COLO829 (cell line): ENCODE measurements at places on chromosomes 12 and 14.

- DNase-seq, result no peak
Observed at GRCh38 chr12:93760275-93760875, 83.2 kb downstream of the CRADD start.

- no peak for DNase-seq
Observed at GRCh38 chr14:76019676-76020075, 34.1 kb downstream of the IFT43 start.

DNA sequence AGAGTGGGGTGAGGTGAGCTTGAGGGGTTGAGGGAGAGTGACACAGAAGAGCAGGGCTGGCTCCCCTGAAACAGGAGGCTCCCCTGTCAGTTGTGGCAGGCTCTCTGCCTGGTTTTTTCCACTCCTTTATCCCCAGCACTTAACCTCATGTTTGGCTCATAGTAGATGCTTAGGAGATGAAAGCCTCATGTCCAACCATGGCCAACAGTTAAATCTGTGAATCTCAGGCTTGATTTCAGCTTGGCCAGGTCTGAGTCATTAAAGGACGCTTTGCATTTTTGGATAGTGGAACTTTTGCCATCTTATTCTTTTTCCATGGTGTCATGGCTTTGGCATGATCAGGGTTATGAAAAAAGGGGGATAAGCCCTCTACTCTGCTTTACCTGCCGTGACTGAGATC lies 117.2 kb downstream of the CACNA1C start:
- DNase-seq, result no peak

- peak; percentile 65 for DNase-seq
Observed at GRCh38 chr14:35159742-35160409, 37.5 kb downstream of the PRORP start.

- DNase-seq, result peak; percentile 72
Observed at GRCh38 chr14:104794099-104794498, 1.4 kb downstream of the AKT1 start.

DNA sequence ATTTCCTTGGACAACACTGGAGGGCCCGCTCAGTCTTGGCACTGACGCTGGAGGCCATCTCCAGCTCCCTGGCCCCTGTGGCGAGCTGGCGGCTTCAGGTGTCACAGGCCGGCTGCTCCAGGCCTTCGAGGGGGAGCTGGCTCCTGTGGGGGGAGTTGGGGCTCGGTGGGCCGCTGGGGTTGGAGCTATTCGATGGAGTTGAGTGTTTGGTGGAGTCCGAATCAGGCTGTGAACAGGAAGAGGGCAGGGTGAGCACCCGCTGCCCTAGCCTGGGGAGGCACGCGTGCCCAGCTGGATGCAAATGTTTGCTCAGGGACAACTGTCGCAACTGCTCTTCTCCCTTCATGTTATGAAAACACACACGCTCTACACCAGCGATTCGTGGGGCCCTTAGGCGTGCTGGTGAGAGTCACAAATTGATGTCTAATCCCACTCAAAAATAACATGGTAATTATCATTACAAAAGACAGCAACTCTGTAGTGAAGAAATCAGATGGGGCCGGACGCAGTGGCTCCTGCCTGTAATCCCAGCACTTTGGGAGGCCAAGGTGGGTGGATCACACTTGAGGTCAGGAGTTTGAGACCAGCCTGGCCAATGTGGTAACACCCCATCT lies 11.3 kb downstream of the AMN start:
- DNase-seq, result no peak

DNA sequence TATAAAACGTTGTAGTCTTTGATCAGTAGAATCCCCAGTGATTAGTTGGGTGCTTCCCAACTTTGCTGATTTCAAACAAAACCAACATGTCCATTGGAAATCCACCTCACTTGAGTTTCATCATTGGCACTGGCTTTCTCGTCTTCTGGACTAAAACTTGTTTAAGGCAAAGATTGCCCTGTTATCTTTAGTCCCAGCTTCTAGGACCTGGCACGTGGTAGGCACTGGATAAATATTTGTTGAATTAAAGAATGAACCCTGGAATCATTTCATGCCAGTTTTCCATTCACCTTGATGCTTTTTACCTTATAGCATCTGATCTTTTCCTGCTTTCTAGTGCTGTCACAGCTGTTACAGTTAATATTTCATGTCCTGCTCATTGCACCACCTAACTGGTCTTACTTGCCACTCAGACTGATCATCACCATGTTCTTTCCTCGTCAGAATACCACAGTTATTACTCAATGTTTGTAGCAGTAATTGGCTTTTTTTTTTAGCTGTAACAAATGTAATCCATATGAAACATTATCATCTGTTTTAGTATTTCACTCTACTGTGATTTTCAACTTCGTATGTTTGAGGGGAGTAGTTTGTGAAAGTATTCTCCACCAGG lies 7.3 kb upstream of the C12orf50 start:
- no peak for DNase-seq

DNA sequence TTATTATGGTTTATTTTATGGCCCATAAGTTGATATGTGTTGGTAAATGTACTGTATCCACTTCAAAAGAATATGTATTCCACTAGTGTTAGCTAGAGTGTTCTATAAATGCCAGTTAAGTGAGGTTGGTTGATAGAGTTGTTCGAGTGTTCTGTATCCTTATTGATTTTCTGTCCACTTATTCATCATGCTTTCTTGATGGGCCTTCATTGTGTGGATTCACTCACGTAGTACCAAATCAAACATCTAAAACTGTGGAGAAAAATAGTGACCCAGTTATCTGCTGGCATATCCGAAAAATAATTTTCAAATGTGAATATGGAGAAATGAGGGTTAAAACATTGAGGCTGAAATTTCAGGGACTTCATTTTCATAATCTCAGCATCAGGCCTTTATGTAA lies 230.4 kb downstream of the TRHDE start:
- DNase-seq, result no peak

GRCh38 chr12:3935078-3935477 lies 61.9 kb upstream of the PARP11 start:
- DNase-seq, result no peak

GRCh38 chr14:79475887-79476532 lies 735.3 kb downstream of the DIO2 start:
- DNase-seq, result no peak

DNA sequence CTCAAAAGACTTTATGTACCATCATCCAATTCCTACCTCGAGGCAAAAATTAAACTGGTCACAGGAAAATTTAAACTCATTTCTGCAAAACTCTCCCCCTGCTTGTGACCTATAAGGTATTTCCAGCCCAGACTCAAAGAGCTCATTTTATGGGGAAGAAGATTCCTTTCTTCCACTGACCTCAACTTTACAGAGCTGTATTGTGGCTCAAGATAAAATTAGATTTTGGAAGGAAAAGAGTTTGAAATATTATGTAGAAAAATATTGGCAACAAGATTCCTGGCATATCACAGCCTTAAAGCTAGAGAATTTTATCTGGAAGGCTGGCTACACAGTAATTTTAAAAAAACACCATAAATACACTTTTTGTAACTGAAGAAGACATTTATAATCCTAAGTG lies 91.7 kb downstream of the STXBP6 start:
- peak; percentile 85 for DNase-seq

DNA sequence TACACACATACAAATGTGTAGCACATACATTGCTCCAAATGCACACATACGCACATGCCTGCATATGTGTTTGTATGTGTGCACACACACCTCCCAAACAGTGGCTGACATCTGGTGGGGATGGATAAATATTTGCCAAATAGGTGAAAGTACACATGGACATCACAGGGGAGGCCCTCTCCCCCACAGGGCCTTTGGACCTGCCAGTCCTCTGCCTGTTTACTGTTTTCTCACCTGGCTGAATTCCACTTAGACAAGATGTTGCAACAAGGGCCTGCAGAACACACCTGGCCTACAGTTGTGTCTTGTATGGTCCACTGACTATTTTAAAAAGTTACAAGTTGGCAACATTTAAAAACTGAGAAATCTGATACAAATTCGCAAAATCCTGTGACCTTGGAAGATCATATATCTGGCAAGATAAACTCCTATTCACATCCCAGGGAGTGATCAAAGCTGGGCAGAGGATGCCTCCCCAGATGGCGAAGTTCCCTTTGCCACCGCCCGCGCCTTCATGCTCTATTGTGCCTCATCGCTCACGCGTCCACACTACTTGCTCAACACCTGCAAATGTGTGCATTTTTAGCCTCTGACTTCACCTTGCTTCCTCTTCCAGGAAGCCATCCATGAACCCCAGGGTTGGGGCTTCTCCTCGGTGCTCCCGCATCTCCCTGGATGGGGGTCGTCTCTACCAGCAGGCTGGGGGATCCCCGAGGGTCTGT lies 118.4 kb upstream of the FZD10 start:
- no peak for DNase-seq

DNA sequence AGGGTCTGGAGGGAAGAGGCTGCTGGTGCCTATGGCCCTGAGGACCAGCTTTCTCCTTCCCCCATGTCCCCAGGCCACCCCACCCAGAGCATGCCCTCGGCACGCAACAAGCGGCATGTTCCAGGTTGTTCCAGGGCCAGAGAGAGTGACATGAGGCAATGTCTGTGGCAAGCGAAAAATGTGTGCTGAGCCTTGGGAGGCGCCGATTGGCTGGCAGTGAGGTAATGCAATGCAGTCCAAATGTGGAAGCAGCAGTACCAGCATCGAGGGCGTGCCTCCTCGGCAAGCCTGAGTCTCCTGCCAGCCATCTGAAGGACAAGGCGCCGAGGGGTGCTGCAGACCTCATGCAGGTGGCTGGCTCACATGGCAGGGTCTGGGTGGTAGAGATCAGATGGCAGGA lies 423.8 kb downstream of the NRXN3 start:
- DNase-seq, result no peak

DNA sequence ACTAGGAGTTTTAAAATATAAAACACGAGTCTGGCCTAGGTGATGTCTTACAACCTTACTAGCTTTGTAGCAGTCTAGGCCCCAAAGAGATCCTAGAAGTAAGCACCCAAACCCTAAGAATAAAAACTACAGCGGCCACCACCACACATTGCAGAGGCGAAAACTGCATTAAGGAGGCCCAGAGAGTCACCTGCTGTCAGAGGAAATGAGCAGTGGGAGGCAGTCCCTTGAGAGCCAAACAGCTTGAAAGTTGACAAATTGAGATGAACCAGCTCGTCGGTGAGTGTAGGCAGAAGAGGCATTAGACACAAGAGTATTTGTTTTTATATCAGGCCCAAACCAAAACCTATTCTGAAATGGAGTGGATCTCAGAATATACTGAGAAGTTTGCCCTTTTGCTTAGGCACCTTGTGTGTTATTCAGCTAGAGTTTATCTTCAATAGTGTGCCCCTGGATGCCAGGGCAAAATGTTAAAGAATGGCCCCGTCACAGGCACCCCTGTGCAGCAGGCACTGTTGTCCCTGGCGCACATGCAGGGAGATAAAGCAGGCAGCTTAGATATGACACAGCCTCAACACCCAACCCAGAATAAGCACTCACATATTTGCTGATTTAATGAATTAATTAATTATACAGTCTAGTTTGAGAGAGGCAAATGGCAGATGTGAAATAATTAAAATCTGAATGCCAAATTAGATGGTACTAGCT lies 56.7 kb downstream of the TTC7B start:
- DNase-seq, result no peak

DNA sequence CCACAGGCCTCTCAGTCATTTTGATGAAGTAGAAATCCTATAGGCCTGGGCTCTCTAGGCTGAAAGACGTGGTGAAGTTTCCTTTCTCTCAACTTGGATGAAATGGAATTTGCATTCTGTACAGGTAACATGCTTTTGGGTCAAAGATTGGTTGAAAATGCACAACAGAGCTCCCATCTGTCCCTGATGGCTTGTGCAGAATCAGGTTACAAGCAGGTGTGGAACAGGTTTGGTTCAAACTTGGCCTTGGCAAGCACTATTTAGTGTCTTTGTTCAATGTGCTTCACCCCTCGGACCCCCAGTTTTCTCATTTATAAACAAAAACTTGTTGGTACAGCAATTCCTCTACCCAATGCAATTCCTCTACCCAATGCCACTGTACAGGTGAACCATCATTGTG lies 1493.0 kb downstream of the AACS start:
- DNase-seq, result no peak

DNA sequence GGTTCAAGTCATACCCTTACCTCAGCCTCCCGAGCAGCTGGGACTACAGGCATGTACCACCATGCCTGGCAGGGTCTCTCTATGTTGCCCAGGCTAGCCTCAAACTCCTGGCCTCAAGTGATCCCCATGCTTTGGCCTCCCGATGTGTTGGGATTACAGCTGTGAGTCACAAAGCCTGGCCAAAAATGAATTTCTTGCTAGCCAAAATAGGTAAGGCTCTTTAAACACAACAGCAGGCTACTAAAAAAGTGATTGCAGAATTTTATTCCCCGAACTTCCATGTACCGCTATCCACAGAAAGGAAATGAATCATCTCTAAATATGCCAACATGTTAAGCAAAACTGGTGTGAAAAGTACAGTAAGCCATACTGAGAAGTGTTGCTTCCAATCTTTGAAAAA lies 50.6 kb downstream of the WDHD1 start:
- DNase-seq, result no peak

DNA sequence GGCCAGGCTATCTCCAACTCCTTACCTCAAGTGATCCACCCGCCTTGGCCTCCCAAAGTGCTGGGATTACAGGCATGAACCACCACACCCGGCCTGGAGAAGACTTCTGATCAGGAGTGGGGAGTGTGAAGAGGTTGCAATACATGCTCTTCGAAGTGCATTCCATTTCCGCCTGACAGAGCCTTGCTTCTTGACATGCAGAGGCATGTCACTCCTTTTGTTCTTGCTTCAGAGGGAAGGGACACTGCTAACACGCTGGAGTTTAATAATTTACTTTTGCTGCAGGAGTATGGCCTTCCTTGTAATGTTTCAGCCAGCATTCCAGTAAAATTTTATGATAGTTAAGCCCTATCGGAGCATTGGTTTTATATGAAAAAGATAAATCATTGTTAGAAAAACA lies 74.9 kb downstream of the SLC25A47 start:
- DNase-seq, result no peak

GRCh38 chr12:54330442-54330841 lies 5.5 kb downstream of the COPZ1 start:
- no peak for DNase-seq

DNA sequence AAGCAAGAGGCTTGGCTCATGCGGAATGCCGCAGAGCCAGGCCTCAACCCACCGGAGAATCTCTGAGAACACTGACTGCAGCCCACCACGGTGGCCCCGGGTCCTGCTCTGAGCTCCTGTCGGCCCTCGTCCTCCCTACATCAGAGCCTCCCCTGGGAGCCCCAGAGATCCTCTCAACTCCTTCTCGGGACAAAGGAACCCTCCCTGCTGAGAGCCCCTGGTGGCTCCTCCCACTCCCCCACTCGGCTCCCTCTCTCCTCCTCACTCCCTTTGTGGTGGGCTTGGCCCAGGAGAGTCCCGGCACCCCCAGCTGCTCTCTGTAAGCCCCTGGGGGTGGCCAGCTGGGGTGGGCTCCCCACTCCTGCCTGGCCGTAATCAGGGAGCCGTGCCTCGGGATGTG lies 11.1 kb upstream of the INF2 start:
- no peak for DNase-seq

GRCh38 chr12:8692573-8692972 lies 5.2 kb upstream of the RIMKLB start:
- no peak for DNase-seq

GRCh38 chr12:68958322-68958721 lies 25.4 kb upstream of the CPM start:
- DNase-seq, result no peak

- DNase-seq, result no peak
Observed at GRCh38 chr12:62934239-62934798, 631 bp downstream of the PPM1H start.
